Activated T-cell treated with anti-CD3 and anti-CD28 coated beads for 4 hours (primary cell): ENCODE measurements at places on chromosomes 16 and 17.
A peak's percentile ranks its signal among the peaks of the same experiment; 100 is the strongest.

- no peak for DNase-seq
Measured at GRCh38 chr17:71941920-71942319, 178.9 kb upstream of the SOX9 start.

- no peak for DNase-seq
Measured at GRCh38 chr17:76995387-76996105, 127.3 kb downstream of the MGAT5B start.

DNA sequence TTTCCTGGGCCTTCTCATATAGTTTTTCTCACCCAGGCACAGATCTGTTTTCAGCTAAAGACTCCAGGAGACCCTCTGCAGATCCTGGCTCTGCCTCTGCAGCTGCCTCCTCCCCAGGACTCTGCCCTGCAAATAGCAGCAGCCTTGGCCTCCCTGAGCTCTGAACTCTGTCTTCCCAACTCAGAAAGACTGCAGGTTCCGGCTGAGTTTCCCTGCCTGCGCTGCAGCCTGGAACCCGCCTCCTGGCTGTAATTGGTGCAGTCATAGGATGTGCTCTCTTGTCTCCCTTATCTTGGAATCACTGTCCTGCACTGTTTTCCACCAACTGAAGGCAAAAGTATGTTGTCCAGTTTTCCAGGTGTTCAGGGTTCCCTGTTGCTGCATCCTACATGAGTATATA, 14.3 kb upstream of the DNASE1 start:
- DNase-seq = no peak

DNA sequence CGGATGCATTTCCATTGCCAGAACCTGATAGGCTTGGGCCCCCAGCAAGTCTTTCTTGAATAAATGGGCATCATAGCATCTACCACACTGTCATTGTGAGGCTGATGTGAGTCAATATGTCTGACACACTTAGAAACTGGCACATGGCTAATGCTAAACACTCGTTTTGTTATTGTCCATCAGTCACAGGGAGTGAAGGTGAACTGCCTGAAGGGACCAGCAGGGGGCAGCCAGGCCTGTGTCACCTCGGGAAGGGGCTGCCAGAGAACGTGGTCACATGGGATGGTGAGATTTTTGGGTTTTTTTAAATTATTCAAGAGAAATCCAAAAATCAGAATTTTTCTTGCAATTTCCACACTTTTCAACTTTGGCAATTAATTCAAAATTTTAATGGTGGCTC, 831 bp upstream of the RCVRN start:
- no peak for DNase-seq

- no peak for DNase-seq
Measured at GRCh38 chr17:57268181-57268580, 11.9 kb downstream of the MSI2 start.

DNA sequence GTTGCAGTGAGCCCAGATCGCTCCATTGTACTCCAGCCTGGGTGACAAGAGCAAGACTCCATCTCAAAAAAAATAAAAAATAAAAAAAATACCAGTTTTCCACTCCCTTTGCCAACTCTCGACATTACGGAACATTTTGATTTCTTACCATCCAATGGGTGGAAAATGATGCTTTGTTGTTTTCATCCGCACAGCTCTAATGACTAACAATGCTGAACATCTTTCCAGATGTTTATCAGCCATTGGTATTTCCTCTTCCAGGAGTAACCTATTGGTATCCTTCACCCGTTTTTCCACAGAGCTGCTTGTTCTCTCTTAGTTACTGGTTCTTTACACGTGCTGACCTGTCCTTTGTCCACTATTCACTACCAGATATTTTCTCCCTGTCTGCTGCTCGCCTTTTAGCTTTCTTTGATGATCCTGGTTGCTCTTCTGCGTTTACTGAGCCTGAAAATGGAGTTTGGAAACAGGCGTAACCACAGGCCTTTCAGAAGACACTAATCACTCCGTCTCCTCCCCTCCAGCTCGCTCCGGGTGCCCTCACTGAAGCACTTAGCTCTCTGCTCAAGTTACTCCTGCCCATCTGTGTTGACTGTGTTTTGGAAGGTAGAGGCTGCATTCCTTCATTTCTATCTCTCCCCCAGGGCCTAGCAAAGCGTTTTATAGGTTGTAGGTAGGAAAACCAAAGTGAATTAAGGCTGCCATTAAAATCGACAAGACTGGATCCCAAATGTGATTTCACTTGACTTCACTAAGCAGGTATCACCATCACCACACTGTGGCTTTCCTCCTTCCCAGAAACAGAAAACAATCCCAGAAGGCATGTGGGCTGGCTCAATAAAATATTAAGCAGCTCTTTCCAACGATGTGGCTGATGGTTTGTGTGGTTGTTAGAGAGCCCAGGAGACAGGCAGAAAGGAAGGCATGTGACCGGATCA, 8.9 kb downstream of the SHPK start:
- DNase-seq = no peak

DNA sequence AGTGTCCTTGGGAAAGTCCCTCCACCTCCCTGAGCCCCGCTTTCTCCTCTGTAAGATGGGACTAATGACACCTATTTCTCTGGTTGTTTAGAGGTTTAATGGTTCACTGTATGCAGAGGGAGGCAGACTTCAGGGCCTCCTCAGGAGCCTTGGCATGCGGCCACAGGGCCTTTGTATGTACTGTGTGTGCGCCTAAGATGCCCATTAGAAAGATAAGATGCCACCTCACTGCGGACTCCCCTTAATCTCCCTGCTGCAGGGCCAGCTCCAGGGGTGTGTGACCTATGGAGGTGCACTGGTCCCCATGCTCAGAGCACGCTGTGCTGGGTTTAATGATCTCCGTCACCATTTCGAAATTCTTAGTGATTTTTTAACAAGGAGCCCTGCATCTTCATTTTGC, 59.3 kb downstream of the TMEM235 start:
- DNase-seq = no peak

GRCh38 chr17:45353043-45353442, 36.2 kb upstream of the MAP3K14 start:
- peak; percentile 23 for DNase-seq

- DNase-seq = no peak
Measured at GRCh38 chr17:7838090-7839075, 4.4 kb downstream of the KDM6B start.

- no peak for DNase-seq
Measured at GRCh38 chr16:75219838-75220237, 1.1 kb downstream of the CTRB1 start.

DNA sequence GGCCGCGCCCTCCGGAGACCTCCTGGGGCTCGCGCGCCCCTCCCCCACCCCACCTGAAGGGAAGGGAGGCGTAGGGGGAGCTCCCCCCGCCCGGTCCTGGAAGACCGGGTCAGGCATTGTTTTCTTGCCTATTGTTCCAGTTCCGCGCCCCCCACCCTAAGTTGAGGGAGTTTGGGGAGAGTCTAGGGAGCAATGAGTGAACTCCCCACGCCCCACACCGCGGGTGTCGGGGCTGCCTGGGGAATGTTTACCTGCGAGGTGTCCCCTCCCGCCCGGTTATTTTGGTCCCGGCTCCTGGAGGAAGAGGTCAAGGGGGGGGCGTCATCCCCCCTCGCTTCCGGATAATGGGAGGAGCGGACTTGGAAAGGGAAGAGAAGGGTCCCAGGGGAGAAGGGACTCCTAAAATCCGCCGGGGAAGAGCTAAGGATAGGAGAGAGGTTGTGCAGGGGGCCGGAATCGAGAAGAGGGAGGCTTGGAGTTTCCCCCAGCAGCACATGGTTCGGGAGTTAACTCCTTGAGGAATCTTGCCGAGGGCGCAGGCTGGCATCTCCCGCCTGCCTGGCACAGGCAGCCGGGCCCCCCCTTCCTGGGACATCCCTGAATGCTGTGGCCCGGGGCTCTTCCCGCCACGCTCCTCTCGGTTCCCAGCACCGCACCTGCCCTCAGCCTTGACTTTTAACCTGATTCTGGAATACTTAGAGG, 881 bp downstream of the MLLT6 start:
- no peak for DNase-seq

- DNase-seq = no peak
Measured at GRCh38 chr17:1695365-1695764, 10.7 kb upstream of the PRPF8 start.

GRCh38 chr16:22373662-22374310, 633 bp downstream of the CDR2 start:
- DNase-seq = no peak

GRCh38 chr17:81912441-81913309, 1.5 kb upstream of the PCYT2 start:
- DNase-seq = no peak

- DNase-seq = no peak
Measured at GRCh38 chr17:1908699-1909309, 79.0 kb downstream of the RPA1 start.

GRCh38 chr16:78620291-78620690, 520.8 kb downstream of the WWOX start:
- DNase-seq = no peak

GRCh38 chr17:58968426-58969061, 138.1 kb downstream of the TRIM37 start:
- DNase-seq = no peak

DNA sequence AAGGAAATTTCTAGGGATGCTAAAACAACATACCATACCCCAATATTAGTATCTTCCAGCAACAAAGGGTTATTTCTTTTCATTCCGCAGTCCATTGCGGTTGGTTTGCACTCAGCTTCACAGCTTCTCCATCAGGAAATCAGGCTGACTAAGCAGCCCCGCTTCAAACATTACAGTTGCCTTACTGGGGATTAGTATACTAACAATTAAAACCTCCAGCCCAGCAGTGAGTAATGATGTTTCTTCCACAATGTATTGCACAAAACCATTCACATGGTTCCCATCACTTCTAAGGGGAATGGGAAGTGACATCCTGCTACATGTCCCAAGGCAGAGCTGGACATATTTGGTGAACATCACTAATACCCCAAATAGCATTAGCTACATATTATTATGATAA, 1384.9 kb downstream of the CDH8 start:
- no peak for DNase-seq

GRCh38 chr17:75548813-75549212, 23.3 kb downstream of the LLGL2 start:
- no peak for DNase-seq

- DNase-seq = no peak
Measured at GRCh38 chr17:12773153-12773552, 16.1 kb upstream of the ARHGAP44 start.

DNA sequence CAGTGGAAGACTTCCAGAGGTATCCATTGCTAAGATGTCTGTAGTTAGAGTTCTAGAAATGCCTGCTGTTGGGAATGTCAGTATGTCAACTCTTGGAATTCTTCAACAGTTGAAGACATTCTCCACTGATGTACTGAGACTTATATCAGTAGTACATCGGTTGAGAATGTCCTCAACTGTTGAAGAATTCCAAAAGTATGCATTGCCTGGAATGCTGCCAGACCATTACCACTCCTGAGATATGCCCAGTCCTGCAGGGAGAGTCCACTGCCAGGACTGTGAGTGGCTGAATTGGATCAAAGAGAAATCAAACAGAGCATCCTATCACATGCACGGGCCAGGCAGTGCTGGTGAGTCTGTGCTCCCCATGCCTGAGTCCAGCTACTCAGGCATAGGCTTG, 42.0 kb downstream of the IL21R start:
- DNase-seq = no peak
